ENCODE measurements at places on chromosomes 5 and 9.
A peak's percentile ranks its signal among the peaks of the same experiment; 100 is the strongest.

GRCh38 chr9:4464911-4465513, 25.3 kb upstream of the SLC1A1 start:
- no peak for DNase-seq

DNA sequence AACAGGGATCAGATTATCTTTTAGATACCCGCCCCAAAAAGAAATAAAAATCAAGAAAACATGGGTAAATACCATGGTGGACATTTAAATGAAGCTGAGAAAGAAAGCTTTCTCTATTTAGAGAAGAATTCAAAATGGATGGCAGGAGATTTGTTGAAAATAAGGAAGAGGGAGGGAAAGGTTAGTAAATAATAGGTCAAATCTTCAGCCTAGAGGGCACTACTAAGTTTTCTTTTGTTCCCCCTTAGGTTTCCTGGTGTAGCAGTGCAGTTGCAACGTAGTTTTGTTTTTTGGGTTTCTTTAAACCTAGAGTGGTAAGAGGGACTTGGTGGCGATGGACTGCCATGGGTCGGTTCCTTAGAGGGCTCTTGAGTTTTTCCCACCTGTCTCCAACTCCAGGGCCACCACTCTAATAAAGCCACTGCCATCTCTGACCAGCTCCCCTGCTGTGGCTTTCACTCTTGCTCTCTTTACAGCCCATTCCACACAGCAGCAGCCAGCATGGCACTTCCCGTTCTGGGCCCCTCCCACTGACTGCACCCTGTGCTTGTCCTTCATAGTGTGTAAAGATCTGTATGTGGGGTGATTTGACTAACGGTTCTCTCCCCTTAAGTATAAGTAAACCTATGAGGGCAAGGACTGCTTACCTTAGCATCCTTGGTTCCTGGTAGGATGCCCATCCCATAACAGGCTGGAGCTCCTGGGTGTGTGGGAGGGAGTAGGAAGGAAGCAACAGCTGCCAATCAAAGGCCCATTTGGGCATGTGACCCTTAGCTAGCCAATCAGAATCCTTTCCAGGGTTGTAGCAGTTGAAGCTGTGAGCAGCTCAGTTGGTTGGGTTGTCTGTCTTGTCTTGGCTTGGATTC, 118.3 kb downstream of the SLC1A3 start:
- no peak for DNase-seq

DNA sequence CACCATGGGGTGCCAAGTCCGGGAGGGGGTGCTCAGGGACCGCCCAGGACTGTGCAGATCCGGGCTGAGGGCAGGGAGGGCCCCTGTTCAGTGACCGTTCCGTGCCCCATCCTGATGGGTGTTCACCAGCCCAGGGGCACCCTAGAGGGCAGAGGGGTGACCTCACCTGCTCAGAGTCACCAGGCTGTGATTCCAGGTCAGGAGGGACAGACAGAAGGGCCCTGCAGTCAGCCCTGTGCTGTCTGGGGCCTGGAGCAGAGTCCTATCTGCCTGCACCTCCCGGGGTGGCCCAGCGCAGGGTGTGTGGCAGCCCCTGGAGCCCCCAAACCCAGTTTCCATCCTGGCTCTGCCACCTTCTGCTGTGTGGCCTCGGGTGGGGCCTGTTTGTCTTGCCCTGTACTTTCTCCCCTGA, 241.9 kb downstream of the PBX3 start:
- no peak for DNase-seq

DNA sequence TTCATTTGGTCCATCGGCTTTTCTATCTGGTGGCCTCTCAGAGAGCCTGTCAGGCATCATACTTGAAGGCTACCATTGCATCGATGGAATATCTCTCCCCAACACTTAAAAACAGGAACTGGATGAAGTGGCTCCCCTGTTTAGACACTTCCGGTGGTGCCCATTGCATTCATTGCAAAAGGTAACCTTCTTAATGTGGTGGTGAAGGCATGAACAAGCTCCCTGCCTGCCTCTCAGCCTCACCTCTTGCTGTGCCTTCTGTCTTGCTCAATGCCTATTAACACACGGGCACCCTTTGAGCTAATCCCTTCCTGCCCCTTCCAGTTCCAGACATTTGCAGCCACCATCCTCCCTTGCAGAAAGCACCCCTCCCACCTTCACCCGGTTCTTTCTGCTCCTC, 233.1 kb upstream of the MSX2 start:
- DNase-seq = no peak

- no peak for DNase-seq
Observed at GRCh38 chr9:121989010-121989409, 104.1 kb downstream of the TTLL11 start.

DNA sequence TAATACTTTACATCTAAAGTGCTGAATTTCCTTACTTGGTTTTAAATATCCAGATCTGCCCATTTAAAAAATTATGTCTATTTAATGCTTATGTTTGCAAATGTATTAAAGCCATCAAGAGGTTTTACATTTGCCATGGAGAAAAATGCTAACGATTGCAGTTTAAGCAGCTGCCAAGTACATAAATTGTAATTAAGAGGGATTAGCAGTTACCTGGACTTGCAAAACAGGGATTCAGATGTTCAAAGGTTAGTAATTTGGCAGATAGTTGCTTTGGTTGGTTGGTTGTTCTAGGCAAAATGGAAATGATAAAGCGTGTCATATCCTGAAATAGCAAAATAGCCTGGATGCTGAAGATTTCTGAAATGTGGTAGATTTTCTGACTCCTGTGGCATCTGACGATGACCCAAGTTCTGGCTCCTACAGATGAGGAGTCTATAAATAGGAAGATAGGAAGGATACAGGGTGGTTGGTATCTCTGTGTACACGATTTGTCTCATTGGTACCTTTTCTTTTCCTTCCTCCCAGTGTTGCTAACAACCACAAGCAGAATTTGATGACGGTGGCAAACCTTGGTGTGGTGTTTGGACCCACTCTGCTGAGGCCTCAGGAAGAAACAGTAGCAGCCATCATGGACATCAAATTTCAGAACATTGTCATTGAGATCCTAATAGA, 282.9 kb downstream of the NR3C1 start:
- no peak for DNase-seq

DNA sequence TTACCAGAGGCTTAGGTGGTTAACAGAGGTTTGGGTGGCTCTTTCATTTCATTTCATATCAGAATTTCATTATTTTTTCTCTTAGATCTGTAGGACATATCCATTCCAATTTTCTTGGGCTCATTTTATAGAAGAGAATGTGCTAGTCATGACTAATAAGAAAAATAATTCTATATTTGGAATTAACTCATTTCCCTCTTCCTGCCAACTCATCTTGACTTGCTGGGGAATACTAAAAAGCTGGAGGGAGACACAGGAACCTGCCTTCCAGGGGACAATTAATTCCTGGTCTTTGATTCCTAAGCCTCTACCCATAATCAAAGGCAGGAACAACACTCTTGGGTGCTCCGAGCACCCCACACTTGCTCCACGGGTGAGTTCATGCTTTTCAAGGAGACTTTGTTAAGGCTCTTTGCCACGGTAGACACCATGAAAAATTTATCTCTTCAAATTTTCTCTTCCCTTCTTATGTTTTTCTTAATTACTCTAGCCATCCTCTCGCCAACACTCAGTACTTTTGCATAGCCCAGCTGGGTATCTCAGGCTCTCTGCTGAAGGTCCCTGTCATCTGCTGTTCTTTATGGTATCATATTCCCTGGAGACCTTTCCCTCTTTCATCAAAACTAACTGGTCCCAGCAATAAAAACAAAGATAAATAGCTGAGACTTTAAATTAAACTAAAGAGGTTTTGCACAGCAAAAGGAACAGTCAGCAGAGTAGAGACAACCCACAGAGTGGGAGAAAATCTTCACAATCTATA, 273.9 kb downstream of the NPR3 start:
- no peak for DNase-seq

- DNase-seq = no peak
Observed at GRCh38 chr5:2299388-2300220, 416.9 kb upstream of the IRX4 start.

DNA sequence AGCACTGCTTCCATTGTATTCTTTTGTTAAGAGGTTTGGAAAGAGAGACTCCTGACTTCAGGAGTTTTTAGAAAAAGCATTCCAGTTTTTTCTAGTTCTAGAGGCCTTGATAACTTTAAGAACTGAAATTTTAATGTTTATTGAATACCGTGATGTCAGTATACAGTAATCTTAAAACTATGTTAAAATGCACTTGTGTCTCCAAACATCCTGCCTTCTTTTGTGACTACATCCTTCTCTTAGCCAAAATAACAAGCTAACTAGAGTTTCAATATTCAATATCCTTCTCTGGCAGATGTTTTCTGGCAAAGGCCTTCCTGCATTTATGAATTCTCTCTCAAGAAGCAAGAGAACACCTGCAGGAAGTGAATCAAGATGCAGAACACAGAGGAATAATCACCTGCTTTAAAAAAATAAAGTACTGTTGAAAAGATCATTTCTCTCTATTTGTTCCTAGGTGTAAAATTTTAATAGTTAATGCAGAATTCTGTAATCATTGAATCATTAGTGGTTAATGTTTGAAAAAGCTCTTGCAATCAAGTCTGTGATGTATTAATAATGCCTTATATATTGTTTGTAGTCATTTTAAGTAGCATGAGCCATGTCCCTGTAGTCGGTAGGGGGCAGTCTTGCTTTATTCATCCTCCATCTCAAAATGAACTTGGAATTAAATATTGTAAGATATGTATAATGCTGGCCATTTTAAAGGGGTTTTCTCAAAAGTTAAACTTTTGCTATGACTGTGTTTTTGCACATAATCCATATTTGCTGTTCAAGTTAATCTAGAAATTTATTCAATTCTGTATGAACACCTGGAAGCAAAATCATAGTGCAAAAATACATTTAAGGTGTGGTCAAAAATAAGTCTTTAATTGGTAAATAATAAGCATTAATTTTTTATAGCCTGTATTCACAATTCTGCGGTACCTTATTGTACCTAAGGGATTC, 43.1 kb downstream of the NDFIP1 start:
- DNase-seq = peak; percentile 27

GRCh38 chr5:67520161-67520908, 323.7 kb upstream of the CD180 start:
- no peak for DNase-seq
